ENCODE measurements at places on chromosomes 7 and 10.

- DNase-seq: no peak
These were observed at the start of gene CPA4 for GRCh38 chr7:130292682-130293257. TSS of gene CPA4 (plus strand) at chr7:130293161. CDS start at chr7:130293181, 20 bp downstream.

- no peak for DNase-seq
These were observed 87.5 kb downstream of the CH25H start for GRCh38 chr10:89119651-89120050.

GRCh38 chr7:127895814-127896280, 135.4 kb downstream of the LRRC4 start:
- no peak for DNase-seq

DNA sequence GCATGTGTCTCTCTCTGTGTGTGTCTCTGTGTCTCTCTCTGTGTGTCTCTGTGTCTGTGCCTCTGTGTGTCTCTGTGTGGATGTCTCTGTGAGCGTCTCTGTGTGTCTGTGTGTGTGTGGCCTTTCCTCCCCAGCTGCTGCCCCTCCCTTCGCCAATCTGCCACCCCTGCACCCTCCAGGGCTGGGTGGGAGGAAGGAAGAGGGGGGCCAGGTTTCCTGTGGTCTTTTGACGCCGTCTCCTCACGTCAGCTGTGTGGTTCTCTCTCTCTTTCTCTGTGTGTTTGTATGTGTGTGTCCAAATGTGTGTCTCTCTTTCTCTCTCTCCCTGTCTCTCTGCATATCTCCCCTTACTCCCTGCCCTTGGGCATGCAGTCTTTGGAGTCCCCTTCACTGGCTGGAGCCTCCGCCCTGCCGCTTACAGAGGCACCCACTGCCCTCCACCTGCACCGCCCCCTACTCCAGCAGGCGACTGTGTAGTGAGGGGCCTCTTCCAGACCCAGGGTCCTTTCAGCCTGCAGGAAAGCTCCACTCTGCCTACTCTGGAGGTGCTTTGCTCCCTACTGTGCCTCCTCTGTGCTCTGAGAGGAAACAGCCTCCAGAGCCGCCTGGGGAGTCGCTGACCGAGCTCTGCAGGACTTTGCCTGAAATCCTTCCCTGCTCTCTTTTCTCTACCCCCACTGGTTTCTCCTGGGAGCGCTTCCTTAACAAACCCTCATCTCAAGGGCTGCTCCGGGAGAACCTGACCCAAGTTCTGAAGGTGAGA, 44.2 kb upstream of the C10orf71 start:
- DNase-seq: no peak

DNA sequence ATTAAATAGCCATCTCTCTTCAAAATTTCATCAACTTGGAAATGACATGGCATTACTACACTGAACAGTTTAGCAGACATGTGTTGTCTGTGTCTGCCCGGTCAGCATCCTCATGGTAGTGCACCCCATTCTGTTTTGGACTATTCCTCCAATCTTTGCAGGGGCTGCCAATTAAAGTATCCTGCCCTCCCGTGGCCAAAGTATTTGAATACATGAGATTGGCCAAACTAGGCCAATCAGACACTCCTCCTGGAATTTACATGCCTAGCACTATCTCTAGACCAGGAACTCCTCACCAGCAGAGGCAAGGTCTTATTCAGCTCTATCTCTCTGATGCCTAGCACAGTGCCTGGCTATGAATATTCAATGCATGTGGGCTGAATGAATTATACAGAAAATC, 4.4 kb downstream of the SHTN1 start:
- no peak for DNase-seq

DNA sequence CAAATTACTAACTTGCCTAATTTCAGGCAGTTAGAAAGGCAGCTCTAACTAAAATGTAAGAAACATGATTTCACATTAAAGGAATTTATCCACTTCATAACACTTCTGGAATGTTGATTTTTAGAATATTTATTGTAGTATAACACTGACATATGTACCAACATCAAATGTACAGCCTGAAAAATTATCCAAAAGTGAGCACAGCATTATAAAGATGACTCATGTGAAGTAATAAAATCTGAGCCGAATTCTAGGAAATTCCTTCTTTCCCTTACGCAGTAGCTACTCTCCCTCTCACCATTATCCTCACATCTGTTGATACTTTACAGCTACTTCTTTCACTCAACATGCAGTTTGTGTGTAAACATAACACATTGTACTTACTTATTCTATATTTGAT, 610.6 kb downstream of the ZWINT start:
- DNase-seq: no peak

- DNase-seq: no peak
These were observed 39.9 kb downstream of the INPP5A start for GRCh38 chr10:132577350-132578003.

GRCh38 chr10:97163781-97164501, 21.8 kb downstream of the SLIT1 start:
- no peak for DNase-seq

GRCh38 chr7:118245267-118246040, 20.9 kb downstream of the ANKRD7 start:
- DNase-seq: no peak

GRCh38 chr7:117673367-117673766, 193.5 kb downstream of the CFTR start:
- no peak for DNase-seq

DNA sequence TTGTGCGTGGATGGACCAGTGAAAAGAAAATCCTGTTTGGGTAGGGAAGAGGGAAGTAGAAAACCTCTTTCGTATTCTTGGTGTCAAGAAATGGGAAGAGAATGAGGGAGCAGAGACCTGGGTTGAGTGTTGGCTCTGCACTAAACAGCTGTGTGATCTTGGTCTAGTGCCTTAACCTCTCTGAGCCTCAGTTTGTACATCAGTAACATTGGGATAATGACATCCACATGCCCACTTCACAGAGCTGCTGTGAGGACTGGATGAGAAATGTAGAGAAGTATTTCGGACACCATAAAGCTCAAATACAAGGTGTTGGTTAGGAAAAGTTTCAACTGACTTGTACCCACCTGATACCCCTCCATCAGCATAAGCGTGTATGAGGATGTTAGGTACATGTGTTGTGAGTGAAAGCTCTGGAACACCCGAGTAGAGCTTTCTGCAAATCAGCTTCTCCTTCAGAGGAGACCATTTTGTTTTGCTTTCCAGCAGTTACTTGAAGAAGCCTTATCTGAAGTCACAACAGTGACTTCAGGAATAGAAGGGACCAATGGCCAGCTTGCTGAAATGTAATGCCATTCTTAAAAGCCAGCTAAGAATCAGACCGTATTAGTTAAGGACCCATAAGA, 11.2 kb downstream of the TRIM56 start:
- DNase-seq: no peak

GRCh38 chr10:102121739-102122372, 1.7 kb upstream of the LDB1 start:
- DNase-seq: no peak

DNA sequence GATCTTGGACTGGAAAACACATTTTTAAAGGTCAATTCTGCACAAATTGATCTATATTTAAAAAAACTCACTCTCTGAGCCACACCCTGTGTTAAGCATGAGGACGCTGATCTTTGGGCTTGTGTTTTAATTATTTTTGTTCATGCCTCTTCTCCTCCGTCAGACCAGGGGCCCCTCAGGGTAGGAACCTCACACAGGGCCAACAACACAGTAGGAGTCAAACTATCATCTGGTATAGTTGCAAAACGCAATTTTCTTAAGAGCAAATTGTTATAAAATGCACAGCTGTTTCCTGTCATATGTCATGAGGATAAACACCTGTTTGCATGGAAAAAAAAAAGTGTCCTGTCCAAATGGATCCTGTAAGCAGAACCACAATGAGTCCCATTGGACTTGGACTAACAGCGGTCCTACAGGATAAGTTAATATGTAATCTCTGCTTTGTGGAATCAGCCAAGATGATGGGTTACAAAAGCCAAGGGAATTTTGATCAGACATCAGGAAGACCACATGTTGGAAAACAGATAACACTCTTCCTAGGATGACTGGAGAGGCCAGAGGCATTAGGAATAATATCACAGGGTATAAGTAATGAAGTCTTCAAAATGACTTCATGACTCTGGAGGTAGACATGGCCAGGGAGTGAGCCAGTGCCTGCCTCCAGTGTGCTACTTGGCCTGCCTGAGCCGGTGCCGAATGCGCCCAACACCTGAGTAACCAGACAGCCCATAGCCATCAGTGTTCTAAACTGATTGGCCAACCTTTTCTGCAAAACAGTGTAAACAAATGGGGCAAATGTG, 184.9 kb upstream of the ADCY1 start:
- no peak for DNase-seq

DNA sequence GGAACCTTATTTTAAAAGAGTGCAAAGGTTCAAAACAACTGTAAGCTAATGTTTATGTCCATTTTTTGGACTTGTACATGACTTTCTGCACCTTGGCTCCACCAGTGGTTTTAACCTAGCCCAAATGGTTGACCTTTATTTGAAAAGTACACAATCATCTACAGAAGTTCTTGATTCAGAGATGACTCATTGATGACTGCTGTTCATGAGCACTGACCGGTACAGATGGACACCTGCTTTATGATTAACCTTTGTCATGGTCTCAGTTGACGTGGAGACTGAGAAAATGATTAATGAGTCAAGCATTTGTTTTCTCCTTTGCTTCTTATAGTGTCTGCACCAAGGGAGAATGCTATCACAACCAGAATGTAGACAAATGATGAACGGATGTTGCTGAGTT, 55.7 kb upstream of the PTER start:
- DNase-seq: no peak

GRCh38 chr7:42495256-42495655, 258.2 kb upstream of the GLI3 start:
- DNase-seq: no peak

DNA sequence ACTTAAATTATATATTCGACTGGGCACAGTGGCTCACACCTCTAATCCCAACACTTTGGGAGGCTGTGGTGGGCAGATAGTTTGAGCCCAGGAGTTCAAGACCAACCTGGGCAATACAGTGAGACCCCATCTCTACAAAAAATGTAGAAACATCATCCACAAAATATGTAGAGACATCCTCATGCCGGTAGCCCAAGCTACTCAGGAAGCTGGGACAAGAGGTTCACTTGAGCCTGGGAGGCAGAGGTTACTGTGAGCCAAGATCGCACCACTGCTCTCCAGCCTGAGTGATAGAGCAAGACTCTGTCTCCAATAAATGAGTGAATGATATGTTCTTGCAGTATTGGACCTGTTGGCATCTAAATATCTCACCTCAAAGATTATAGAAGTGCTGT, 22.6 kb upstream of the TNS3 start:
- DNase-seq: no peak

DNA sequence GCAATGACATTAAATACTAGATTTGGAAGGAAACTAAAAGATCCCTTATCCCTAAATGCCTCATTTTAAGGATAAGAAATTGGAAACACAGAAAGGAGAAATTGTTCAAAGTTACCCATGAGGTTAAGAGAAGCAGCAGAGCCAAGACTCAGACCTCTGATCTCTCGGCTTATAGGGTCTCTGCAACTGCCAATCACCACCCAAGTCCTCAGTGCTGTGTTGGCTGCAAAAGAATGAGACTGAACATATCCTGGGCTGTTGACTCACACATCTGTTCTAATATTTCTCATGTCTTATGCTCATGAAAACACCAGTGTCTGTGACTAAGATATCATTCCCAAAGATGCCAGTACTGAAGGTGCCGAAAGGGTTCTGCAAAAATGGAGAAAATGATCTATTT, 153.3 kb downstream of the XPNPEP1 start:
- no peak for DNase-seq
